ENCODE measurements at places on chromosomes 7 and 10.

- no peak for DNase-seq
Measured at GRCh38 chr7:66913118-66914037, 7.6 kb upstream of the TMEM248 start.

- DNase-seq: no peak
Measured at GRCh38 chr10:86500846-86501245, 20.7 kb downstream of the WAPL start.

- DNase-seq: no peak
Measured at GRCh38 chr10:130711072-130711471, 574.9 kb downstream of the GLRX3 start.

DNA sequence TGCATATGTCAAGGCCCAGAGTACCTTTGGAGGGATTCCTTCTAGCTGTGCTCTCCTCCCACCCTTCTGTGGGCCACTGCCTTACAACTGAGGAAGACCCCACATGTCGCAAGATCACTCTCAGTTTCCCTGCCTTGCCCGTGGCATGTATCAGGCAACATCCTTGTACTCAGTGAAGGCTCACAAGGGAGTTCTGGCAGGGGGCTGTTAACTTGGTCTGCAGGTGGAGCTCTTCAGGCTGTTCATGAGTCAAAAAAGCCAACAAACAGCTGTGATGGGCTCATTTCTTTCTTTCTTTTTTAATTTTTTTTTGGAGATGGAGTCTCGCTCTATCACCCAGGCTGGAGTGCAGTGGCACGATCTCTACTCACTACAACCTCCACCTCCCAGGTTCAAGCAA, 513.0 kb upstream of the ANKRD30A start:
- DNase-seq: no peak

Measured in epithelial cell of proximal tubule (primary cell).